ENCODE measurements at places on chromosomes 3 and 15.

DNA sequence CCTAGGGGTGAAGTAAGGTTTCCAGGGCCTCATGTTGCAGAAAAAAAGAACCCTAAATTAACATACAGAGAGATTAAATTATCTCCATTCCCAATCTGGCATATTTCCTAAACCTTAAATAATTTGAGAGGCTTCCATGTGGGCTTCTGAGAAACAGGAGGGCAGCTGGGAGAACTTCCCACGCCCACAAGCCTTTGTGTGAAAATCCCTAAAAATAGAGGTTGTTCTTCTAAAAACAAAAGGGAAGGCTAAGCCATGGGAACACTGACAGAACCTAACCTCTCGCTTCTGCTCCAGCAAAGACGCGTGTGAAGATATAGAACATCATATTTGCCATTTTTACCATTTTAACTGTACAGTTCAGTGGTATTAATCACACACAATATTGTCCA lies 812 bp upstream of the SLC12A8 start:
- no peak for DNase-seq

GRCh38 chr15:64095795-64096667 lies at the start of gene SNX1:
Gene SNX1, plus strand, starts transcription at chr15:64095982. Its CDS starts 32 bp downstream, at chr15:64096014.
- DNase-seq, result peak; percentile 98

GRCh38 chr15:28959326-28959725 lies 73.6 kb downstream of the APBA2 start:
- DNase-seq, result no peak

GRCh38 chr3:153028381-153028780 lies 133.6 kb upstream of the RAP2B start:
- DNase-seq, result no peak

DNA sequence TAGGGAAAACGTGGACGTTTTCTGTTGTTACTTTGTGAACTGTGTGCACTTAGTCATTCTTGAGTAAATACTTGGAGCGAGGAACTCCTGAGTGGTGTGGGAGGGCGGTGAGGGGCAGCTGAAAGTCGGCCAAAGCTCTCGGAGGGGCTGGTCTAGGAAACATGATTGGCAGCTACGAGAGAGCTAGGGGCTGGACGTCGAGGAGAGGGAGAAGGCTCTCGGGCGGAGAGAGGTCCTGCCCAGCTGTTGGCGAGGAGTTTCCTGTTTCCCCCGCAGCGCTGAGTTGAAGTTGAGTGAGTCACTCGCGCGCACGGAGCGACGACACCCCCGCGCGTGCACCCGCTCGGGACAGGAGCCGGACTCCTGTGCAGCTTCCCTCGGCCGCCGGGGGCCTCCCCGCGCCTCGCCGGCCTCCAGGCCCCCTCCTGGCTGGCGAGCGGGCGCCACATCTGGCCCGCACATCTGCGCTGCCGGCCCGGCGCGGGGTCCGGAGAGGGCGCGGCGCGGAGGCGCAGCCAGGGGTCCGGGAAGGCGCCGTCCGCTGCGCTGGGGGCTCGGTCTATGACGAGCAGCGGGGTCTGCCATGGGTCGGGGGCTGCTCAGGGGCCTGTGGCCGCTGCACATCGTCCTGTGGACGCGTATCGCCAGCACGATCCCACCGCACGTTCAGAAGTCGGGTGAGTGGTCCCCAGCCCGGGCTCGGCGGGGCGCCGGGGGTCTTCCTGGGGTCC lies at the start of gene TGFBR2:
Gene TGFBR2 (plus strand): TSS at position 301 of the 731 bp plus-strand sequence. CDS start 283 bp downstream, at position 584.
- DNase-seq, result peak; percentile 82

- DNase-seq, result no peak
Observed at GRCh38 chr3:45688194-45688881, 858 bp upstream of the SACM1L start.

DNA sequence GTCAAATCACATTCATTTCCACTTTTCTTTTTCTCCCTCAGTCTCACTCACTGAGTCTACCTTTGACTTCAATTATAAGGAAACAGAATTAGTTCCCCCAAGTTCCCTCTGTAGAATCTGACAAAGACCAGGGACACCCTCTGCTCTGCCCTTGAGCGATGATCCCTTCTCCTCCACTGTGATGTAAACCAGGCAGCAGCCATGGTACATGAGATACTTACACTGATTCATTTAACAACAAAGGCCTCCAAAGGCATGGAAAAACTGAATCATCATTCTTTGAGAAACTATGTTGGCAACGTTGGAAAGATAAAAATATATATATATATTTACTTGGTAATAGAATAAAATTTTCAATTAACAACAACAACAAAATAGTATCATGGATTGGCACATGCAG lies 84.1 kb downstream of the P3H2 start:
- DNase-seq, result no peak

DNA sequence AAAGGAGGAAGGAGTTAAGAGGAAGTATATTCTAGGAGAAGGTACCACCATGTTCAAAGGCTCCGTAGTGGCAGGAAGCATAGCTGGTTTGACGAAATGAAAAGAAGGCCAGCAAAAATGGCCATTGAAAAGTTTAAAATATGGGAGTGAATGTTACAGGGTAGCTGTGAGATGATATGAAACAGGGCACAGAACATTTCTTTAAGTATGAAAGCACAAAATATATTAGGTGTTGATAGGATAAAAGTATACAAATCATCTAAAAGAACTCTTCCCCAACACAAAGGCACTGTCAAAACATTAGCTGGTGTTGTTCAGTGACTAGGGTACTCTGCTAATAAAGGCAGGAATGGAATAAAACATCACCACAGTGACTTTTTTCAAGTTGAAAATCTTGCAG lies 216.2 kb downstream of the LRRN1 start:
- no peak for DNase-seq

DNA sequence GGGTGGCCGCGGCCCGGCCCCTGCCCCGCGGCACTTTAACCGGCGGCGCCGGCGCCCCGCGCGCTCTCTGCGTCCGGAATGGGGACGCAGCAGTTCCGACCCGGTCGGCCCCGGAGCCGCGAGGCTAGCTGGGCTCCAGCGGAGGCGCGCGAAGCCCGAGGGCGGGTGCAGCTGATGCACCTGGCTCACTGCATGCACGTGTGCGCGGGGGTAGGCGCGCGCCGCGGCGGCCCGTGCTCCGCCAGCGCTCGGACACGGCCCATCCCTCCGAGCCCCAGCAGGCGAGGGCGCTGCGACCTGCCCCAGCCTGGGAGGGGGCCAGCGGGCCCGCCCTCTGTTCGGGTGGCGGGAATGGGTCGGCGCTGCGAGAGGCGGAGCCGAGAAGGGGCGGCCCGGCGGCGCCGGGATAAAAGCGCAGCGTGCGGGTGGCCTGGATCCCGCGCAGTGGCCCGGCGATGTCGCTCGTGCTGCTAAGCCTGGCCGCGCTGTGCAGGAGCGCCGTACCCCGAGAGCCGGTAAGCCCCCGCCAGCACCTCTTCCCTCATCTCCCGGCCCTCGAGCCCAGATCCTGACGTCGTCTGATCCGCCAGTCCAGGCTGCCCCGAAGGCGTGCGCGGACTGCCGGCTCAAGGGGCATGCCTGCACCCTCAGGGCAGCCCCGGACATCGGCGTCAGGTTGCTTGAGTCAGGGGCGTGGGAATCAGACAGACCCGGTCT lies at the start of the genes CHDH and IL17RB:
Gene CHDH (minus strand): TSS at position 286 of the 717 bp plus-strand sequence. CDS start 22,411 bp downstream, outside the sequence.
Gene IL17RB (plus strand): TSS at position 435 of the 717 bp plus-strand sequence. CDS start 21 bp downstream, at position 456.
- no peak for DNase-seq

DNA sequence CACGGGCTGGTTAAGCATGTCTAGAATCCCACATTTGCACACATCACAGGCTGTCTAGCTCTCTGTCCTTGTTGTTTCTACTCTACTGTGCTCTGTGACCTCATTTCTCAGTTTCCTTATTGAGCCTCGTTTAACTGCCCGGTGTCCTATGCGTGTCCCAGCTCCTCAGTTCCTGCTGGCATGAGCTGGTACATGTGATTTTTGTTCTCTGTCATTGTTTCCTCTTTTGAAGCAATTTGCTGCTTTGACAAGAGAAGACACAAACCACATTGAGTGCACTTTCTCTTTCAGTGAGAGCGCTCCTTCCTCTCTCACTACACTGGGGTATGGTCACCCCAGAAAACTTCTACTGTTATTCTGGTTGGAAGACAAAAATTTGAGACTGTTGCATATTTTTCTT lies 563.5 kb downstream of the PDCD6IP start:
- no peak for DNase-seq

GRCh38 chr15:66860844-66861243 lies 158.8 kb downstream of the SMAD6 start:
- no peak for DNase-seq

GRCh38 chr3:51975852-51976549 lies 1.1 kb downstream of the ABHD14A start:
- DNase-seq, result no peak

DNA sequence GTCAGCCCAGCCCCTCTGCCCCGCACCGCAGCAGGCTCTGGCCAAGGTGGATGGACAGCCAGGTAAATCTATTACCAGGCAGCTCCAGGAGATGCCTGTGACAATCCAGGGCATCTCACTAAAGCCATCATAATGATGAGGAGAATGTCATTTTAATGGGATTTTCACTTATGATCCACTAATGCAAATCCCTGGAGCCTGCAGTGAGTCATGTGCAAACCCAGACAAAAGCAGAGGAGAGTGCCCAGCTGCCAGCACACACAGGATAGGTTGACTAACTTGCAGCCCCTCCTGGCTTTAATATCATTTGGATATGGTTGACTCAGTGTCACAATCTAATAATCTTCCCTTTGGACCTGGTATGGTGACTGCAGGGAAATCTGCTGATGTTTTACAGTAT lies 206.9 kb upstream of the TRIM42 start:
- DNase-seq, result no peak

GRCh38 chr3:139288266-139288821 lies 55.5 kb upstream of the MRPS22 start:
- DNase-seq, result no peak

GRCh38 chr15:91165850-91166249 lies 65.8 kb downstream of the SV2B start:
- no peak for DNase-seq

- no peak for DNase-seq
Observed at GRCh38 chr3:149634573-149634972, 23.3 kb downstream of the WWTR1 start.

- DNase-seq, result no peak
Observed at GRCh38 chr15:60079210-60079609, 75.1 kb downstream of the FOXB1 start.

GRCh38 chr3:24510030-24510648 lies 15.5 kb upstream of the THRB start:
- DNase-seq, result no peak

Data from activated T-cell treated with anti-CD3 and anti-CD28 coated beads for 24 hours (primary cell).